Heart right ventricle (tissue), 16 donors: ENCODE measurements at places on chromosomes 6 and 20. TPM values are rescaled to one million over a fixed set of nuclear protein-coding genes. Genes with fewer than 3 reads are reported as not detected.

- no peak for DNase-seq
- no peak overlapping the region for H3K4me3 ChIP-seq
- no peaks in the 10 kb centered on the region for H3K27me3 ChIP-seq
- peaks cover 7% of the 10 kb centered on the region for H3K4me1 ChIP-seq
Observed at GRCh38 chr6:12974551-12974950, 258.0 kb downstream of the PHACTR1 start.

DNA sequence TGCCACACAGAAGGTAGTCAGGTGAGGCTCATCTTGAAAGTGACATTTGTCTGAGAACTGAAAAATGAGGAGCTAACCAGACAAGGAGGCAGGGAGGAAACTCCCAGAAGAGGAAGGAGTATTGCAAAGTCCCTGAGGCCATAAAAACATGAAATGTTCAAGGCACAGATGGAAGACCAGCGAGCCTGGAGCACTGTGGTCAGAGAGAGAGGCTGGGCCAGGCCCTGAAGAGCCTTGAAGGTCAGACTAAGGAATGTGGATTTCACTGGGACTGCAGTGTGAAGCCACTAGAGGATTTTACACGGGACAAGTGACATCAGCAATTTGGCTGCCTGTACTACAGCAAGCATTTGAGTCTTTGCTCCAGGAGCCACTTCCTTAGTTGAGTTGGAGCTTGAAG is 21.1 kb upstream of the TMEM181 start:
- peaks cover 15% of the 10 kb centered on the region for H3K4me1 ChIP-seq
- H3K36me3 ChIP-seq = no peaks in the 10 kb centered on the region

GRCh38 chr6:44497807-44498206 is 110.3 kb downstream of the CDC5L start:
- no peak overlapping the region for H3K4me3 ChIP-seq
- no peak overlapping the region for H3K27ac ChIP-seq
- H3K4me1 ChIP-seq = no peaks in the 10 kb centered on the region
- DNase-seq = no peak
- H3K27me3 ChIP-seq = no peaks in the 10 kb centered on the region
- H3K36me3 ChIP-seq = no peaks in the 10 kb centered on the region

GRCh38 chr6:154996841-154997311 is 1.8 kb downstream of the TIAM2 start:
- DNase-seq = no peak
- H3K4me1 ChIP-seq = peaks cover 11% of the 10 kb centered on the region
- no peak overlapping the region for H3K27ac ChIP-seq
- H3K4me3 ChIP-seq = no peak overlapping the region
- peaks cover 36% of the 10 kb centered on the region for H3K27me3 ChIP-seq

- no peaks in the 10 kb centered on the region for H3K4me1 ChIP-seq
- H3K27me3 ChIP-seq = no peaks in the 10 kb centered on the region
- DNase-seq = no peak
- no peak overlapping the region for H3K27ac ChIP-seq
Observed at GRCh38 chr6:64553249-64553786, 917.7 kb downstream of the PHF3 start.

- DNase-seq = no peak
- H3K36me3 ChIP-seq = peaks cover 40% of the 10 kb centered on the region
- peaks cover 5% of the 10 kb centered on the region for H3K27me3 ChIP-seq
- H3K4me3 ChIP-seq = peak overlapping the region; percentile 56
Observed at GRCh38 chr6:106102034-106102433, 15.9 kb downstream of the PRDM1 start.

The EPHA7 gene
- 0.41 TPM for total RNA-seq

The TUBB2A gene
- total RNA-seq = 16.0 TPM
